Esophagus squamous epithelium (tissue), 5 donors: ENCODE measurements at places on chromosomes 16 and 17.

GRCh38 chr16:88978608-88979346, 1.8 kb upstream of the CBFA2T3 start:
- H3K27me3 ChIP-seq = no peaks in the 10 kb centered on the region
- no peak overlapping the region for H3K27ac ChIP-seq
- H3K4me1 ChIP-seq = peaks cover 10% of the 10 kb centered on the region
- no peaks in the 10 kb centered on the region for H3K36me3 ChIP-seq
- DNase-seq = no peak
- H3K4me3 ChIP-seq = no peak overlapping the region

- no peaks in the 10 kb centered on the region for H3K27me3 ChIP-seq
- DNase-seq = no peak
- no peak overlapping the region for H3K27ac ChIP-seq
- H3K4me1 ChIP-seq = peaks cover 42% of the 10 kb centered on the region
Observed at GRCh38 chr16:87323727-87324410, 6.7 kb upstream of the C16orf95 start.

GRCh38 chr17:58493506-58493905, 5.3 kb upstream of the HSF5 start:
- no peak overlapping the region for H3K4me3 ChIP-seq
- no peaks in the 10 kb centered on the region for H3K27me3 ChIP-seq
- no peak overlapping the region for H3K27ac ChIP-seq
- H3K36me3 ChIP-seq = peaks cover 99% of the 10 kb centered on the region
- DNase-seq = no peak

- H3K4me3 ChIP-seq = no peak overlapping the region
- DNase-seq = no peak
- H3K27me3 ChIP-seq = no peaks in the 10 kb centered on the region
- no peaks in the 10 kb centered on the region for H3K4me1 ChIP-seq
Observed at GRCh38 chr16:81661082-81661481, 118.0 kb upstream of the PLCG2 start.

DNA sequence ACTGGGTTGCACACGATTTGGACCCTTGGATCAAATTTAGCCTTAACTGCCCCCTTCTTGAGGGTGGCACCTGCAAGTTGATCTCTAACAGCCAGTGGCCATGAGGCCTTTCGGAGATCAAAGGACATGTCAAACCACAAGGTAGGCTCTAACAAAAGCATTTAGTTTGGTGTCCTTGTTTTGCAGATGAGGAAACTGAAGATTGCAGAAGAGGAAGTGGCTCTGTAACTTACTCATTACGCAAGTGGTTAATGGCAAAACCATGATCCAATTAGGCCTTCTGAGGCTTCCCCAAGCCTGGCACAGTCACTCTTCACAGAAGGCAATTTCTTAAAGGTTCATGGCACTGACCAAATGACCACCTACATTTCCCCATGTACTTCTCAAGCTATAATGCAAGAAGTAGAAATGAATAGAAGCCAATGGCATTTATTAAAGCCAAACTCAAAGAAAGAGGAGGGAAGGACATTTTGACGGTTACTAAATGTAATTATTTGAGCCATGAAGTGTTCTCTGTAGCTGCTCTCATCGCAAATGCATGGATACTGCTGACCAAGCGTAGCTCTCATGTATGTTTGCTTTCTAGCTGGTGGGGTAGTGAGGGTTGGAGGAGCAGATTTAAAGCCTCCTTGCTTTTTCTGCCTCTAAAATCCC, 32.8 kb upstream of the ABCC12 start:
- no peaks in the 10 kb centered on the region for H3K4me1 ChIP-seq
- no peaks in the 10 kb centered on the region for H3K36me3 ChIP-seq
- no peaks in the 10 kb centered on the region for H3K27me3 ChIP-seq
- H3K27ac ChIP-seq = no peak overlapping the region
- H3K4me3 ChIP-seq = no peak overlapping the region

- no peak overlapping the region for H3K4me3 ChIP-seq
- H3K36me3 ChIP-seq = no peaks in the 10 kb centered on the region
- H3K27me3 ChIP-seq = no peaks in the 10 kb centered on the region
- H3K27ac ChIP-seq = no peak overlapping the region
- no peaks in the 10 kb centered on the region for H3K4me1 ChIP-seq
Observed at GRCh38 chr17:9529033-9529700, 46.5 kb downstream of the STX8 start.

- H3K27me3 ChIP-seq = no peaks in the 10 kb centered on the region
- peaks cover 14% of the 10 kb centered on the region for H3K4me1 ChIP-seq
- H3K27ac ChIP-seq = no peak overlapping the region
- H3K36me3 ChIP-seq = peaks cover 83% of the 10 kb centered on the region
Observed at GRCh38 chr17:28344435-28344901, 8.9 kb downstream of the TNFAIP1 start.

- no peak overlapping the region for H3K27ac ChIP-seq
- H3K27me3 ChIP-seq = no peaks in the 10 kb centered on the region
- H3K36me3 ChIP-seq = no peaks in the 10 kb centered on the region
Observed at GRCh38 chr17:71828182-71828596, 292.6 kb upstream of the SOX9 start.

- H3K4me1 ChIP-seq = no peaks in the 10 kb centered on the region
- H3K27me3 ChIP-seq = no peaks in the 10 kb centered on the region
- no peak overlapping the region for H3K27ac ChIP-seq
- H3K4me3 ChIP-seq = no peak overlapping the region
- DNase-seq = no peak
- H3K36me3 ChIP-seq = no peaks in the 10 kb centered on the region
Observed at GRCh38 chr16:85243308-85243707, 131.0 kb upstream of the CIBAR2 start.

DNA sequence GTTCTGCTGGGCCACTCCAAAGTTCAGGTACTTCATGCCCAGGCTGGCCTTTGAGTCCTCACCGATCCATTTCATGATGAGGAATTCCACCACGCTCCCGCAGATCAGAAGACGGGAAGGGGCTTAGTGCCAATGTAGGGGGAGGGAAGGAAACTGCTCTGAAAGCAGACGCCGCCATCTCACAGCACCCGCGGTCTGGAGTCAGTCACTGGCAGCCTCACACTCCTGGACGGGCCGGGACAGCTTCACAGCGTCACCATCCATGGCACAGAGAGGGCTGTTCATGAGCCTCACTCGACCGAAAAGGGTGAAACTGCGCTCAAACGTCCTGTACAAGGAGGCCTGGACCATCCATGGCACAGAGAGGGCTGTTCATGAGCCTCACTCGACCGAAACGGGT, 62.0 kb downstream of the RPH3AL start:
- DNase-seq = no peak
- no peak overlapping the region for H3K27ac ChIP-seq
- no peaks in the 10 kb centered on the region for H3K4me1 ChIP-seq
- peaks cover 10% of the 10 kb centered on the region for H3K27me3 ChIP-seq
- H3K36me3 ChIP-seq = peaks cover 19% of the 10 kb centered on the region

DNA sequence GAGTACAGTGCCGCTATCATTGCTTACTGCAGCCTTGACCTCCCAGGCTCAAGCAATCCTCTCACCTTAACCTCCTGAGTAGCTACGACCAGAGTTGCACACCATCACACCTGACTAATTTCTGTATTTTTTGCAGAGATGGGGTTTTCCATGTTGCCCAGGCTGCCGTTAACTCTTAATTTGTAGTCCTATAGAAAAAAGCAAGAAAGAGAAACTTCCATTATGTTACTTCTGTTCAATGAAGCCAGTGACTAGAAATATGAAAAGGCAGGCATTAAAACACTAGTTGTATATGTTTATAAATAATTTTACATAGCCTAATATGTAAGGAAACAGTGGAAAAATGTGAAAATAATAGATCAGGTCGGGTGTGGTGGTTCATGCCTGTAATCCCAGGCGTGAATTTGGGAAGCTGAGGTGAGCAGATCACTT, 9.7 kb downstream of the RAD51C start:
- H3K27ac ChIP-seq = no peak overlapping the region
- no peak overlapping the region for H3K4me3 ChIP-seq
- H3K27me3 ChIP-seq = no peaks in the 10 kb centered on the region
- DNase-seq = no peak
- H3K36me3 ChIP-seq = peaks cover 66% of the 10 kb centered on the region
- H3K4me1 ChIP-seq = no peaks in the 10 kb centered on the region

GRCh38 chr16:15492091-15492740, 57.8 kb downstream of the BMERB1 start:
- peaks cover 46% of the 10 kb centered on the region for H3K4me1 ChIP-seq
- no peaks in the 10 kb centered on the region for H3K36me3 ChIP-seq
- DNase-seq = no peak
- no peak overlapping the region for H3K4me3 ChIP-seq
- no peak overlapping the region for H3K27ac ChIP-seq
- no peaks in the 10 kb centered on the region for H3K27me3 ChIP-seq

- H3K36me3 ChIP-seq = no peaks in the 10 kb centered on the region
- no peaks in the 10 kb centered on the region for H3K27me3 ChIP-seq
- DNase-seq = no peak
- no peak overlapping the region for H3K27ac ChIP-seq
Observed at GRCh38 chr17:82170412-82170961, 42.2 kb downstream of the CCDC57 start.

- H3K36me3 ChIP-seq = no peaks in the 10 kb centered on the region
- H3K27ac ChIP-seq = no peak overlapping the region
- peaks cover 18% of the 10 kb centered on the region for H3K4me1 ChIP-seq
- no peak overlapping the region for H3K4me3 ChIP-seq
- DNase-seq = no peak
- H3K27me3 ChIP-seq = no peaks in the 10 kb centered on the region
Observed at GRCh38 chr17:16212793-16213192, 2.5 kb downstream of the NCOR1 start.

- no peak overlapping the region for H3K4me3 ChIP-seq
- DNase-seq = no peak
- H3K36me3 ChIP-seq = no peaks in the 10 kb centered on the region
- H3K27me3 ChIP-seq = no peaks in the 10 kb centered on the region
Observed at GRCh38 chr16:7025616-7026190, 306.9 kb upstream of the RBFOX1 start.

DNA sequence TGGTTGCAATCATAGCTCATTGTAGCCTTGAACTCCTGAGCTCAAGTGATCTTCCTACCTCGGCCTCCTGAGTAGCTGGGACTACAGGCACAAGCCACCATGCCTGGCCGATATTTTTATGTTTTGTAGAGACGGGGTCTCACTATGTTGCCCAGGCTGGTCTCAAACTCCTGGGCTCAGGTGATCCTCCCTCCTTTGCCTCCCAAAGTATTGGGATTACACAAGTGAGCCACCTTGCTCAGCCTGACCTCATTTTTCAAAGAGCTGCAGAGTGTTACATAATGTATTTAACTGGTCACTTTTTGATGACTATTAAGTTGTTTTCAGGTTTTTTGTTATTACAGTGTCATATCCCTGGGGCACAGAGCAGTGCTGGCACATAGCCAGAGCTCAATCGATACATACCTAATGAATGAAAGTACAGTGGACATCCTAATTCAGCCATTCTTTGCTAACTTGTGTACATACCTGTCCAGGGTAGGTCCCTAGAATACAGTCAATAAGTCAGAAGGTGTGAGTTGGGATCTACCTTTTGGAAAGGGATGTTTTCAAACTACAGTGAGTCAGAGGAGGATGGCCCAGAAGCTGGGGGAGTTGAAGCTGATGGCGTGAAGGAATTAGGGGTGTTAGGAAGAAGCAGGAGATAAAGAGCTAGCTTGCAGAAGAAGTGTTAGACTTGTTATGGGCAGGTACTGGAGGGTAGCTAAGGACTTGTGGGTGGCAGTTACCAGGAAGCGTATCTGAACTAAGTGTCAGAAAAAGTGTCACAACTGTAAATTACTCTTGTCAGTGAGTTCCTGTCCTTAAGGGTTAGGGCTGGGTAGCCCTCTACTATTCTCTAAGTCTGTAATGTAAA, 20.1 kb upstream of the CYLD start:
- no peak for DNase-seq
- no peaks in the 10 kb centered on the region for H3K27me3 ChIP-seq
- H3K4me3 ChIP-seq = no peak overlapping the region

GRCh38 chr16:25093208-25094061, 18.1 kb upstream of the LCMT1 start:
- H3K4me3 ChIP-seq = no peak overlapping the region
- H3K4me1 ChIP-seq = no peaks in the 10 kb centered on the region

GRCh38 chr17:17107281-17107680, 65.0 kb downstream of the MPRIP start:
- H3K36me3 ChIP-seq = no peaks in the 10 kb centered on the region
- H3K4me3 ChIP-seq = no peak overlapping the region
- H3K27ac ChIP-seq = peak overlapping the region; percentile 60
- no peaks in the 10 kb centered on the region for H3K27me3 ChIP-seq

GRCh38 chr16:11639925-11640899, 28.0 kb upstream of the SNN start:
- peak overlapping the region; percentile 80 for H3K27ac ChIP-seq
- peaks cover 19% of the 10 kb centered on the region for H3K4me1 ChIP-seq
- H3K27me3 ChIP-seq = no peaks in the 10 kb centered on the region
- no peak for DNase-seq

- peak overlapping the region; percentile 99 for H3K27ac ChIP-seq
- no peak for DNase-seq
- H3K27me3 ChIP-seq = no peaks in the 10 kb centered on the region
- peak overlapping the region; percentile 78 for H3K4me3 ChIP-seq
- no peaks in the 10 kb centered on the region for H3K36me3 ChIP-seq
Observed at GRCh38 chr16:67028167-67028695, 718 bp upstream of the CBFB start.

GRCh38 chr16:90070440-90070839, 6.7 kb downstream of the PRDM7 start:
- no peak for DNase-seq

DNA sequence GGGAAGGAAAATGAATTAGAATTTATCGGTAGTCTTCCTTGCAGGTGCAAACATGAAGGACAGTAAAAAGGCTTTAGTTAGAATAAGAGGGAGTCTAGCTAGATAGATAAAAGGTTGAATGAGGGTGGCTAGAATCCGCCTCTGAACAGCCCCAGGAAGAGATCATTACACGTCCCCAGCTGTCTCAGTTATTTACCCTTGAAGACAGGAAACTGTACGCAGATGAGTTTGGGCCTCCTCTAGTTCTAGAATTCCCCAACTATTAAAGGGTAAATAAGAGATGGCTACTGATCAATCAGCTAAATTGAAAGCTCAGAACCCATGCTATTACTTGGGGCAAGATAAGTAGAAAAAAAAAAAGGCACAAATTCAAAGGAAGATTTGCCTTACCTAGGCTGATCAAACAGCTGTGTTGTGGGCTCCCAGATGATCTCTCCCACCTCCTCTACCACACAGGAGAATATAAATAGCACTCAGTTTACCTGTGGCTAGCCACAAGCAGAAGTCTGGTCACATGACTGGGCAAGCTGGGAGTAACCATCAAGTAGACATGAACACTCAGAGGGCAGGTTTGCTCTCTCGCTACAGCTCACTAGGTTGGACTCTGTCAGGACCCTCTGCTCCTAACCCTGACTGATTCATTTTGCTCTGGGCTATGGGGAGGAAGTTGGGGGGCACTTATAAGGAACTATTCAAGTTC, 17.0 kb downstream of the FAM117A start:
- H3K27me3 ChIP-seq = no peaks in the 10 kb centered on the region
- H3K4me3 ChIP-seq = no peak overlapping the region
- H3K27ac ChIP-seq = peak overlapping the region; percentile 35
- peaks cover 40% of the 10 kb centered on the region for H3K4me1 ChIP-seq
- H3K36me3 ChIP-seq = no peaks in the 10 kb centered on the region
- DNase-seq = no peak

GRCh38 chr16:230949-231348, 1.7 kb upstream of the LUC7L start:
- no peak overlapping the region for H3K27ac ChIP-seq
- H3K4me3 ChIP-seq = no peak overlapping the region
- H3K36me3 ChIP-seq = peaks cover 21% of the 10 kb centered on the region
- no peaks in the 10 kb centered on the region for H3K27me3 ChIP-seq
- no peak for DNase-seq
